Kidney tubule cell (primary cell): ENCODE measurements at places on chromosomes 12 and 14.

GRCh38 chr14:58912287-58912686 is 274.5 kb downstream of the DACT1 start:
- DNase-seq = no peak

- DNase-seq = no peak
These were observed 81.3 kb upstream of the PRMT8 start for GRCh38 chr12:3409662-3410061.

GRCh38 chr12:85814071-85814470 is 22.1 kb downstream of the RASSF9 start:
- no peak for DNase-seq

GRCh38 chr12:120620624-120621023 is 19.8 kb upstream of the CABP1 start:
- DNase-seq = peak; percentile 85

- DNase-seq = no peak
These were observed 781.5 kb downstream of the SLC6A15 start for GRCh38 chr12:84131076-84131475.

- DNase-seq = no peak
These were observed 241.1 kb downstream of the SPTSSA start for GRCh38 chr14:34220921-34221320.

- DNase-seq = no peak
These were observed 1.2 kb upstream of the ALX1 start for GRCh38 chr12:85278598-85279448.
